ENCODE measurements at places on chromosomes 13 and 19.

GRCh38 chr13:71797517-71797916 lies 69.5 kb downstream of the DACH1 start:
- no peak for ATAC-seq

DNA sequence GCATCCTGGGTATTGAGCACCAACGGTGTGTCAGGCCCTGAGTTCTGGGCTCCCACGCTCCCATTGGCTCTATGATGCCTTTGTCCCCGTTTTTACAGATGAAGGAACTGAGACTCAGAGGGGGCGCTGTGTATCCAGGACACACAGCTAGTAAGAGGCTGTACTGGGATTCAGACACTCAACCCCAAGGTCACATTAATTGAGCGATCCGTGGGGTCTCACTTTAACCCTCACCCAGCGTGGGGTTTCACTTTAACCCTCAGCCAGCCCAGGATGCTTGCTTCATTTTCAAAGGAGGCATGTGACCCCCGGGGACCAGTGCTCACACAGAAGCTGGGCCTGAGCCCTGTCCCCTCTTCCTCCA lies 42.6 kb downstream of the CYP4F22 start:
- ATAC-seq: no peak

GRCh38 chr13:98917116-98917515 lies 60.7 kb downstream of the DOCK9 start:
- no peak for ATAC-seq

DNA sequence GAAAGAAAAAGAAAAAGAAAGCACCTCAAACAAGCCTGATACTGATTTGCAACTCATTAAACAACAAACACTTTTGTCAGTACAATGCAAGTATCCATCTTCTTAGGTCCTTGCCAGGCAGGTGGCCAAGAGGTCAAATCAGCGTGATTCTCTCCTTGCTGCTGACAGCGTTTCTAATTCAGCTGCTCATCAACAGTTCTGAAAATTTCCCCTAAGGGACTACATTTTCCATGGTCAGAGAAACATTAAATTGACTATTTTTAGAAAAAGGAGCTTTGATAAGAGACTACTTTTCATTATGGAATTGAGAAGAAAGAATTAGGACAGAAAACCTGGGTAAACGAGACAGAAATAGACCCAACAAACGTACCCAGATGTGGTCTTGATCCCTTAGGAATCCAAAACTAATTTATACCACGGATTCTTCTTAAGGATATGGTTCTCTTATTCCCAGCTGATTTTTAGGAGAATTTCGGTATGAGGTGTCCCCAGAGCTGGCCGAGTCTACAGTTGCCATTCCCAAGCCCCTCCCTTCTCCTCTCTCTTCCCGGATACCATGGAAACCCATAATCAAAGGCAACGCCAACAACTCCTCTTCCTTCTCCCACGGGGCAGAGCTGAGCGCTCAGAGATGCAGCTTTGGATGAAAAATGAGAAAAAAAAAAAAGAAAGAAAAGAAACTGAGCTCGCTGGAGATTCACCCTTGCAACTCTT lies 29.5 kb upstream of the CEBPG start:
- no peak for ATAC-seq

DNA sequence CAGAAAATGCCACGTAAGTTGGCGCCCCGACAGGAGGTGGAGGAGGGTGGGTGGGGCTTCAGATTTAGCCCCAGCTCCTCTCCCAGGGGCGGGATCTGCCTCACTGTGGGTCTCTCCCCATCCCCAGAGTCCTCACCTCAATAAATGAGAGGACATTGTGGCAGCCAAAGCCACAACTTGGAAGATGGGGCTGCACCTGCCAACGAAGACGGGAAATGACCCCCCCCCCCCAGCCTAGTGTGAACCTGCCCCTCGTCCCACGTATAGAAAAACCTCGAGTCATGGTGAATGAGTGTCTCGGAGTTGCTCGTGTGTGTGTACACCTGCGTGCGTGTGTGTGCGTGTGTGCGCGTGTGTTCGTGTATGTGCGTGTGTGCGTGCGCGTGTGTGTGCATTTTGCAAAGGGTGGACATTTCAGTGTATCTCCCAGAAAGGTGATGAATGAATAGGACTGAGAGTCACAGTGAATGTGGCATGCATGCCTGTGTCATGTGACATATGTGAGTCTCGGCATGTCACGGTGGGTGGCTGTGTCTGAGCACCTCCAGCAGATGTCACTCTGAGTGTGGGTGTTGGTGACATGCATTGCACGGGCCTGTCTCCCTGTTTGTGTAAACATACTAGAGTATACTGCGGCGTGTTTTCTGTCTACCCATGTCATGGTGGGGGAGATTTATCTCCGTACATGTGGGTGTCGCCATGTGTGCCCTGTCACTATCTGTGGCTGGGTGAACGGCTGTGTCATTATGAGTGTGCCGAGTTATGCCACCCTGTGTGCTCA lies 1.5 kb upstream of the TRAPPC5 start:
- ATAC-seq: peak; percentile 72

- peak; percentile 72 for ATAC-seq
Measured at GRCh38 chr19:19687090-19687489, 18.5 kb downstream of the ZNF101 start.

DNA sequence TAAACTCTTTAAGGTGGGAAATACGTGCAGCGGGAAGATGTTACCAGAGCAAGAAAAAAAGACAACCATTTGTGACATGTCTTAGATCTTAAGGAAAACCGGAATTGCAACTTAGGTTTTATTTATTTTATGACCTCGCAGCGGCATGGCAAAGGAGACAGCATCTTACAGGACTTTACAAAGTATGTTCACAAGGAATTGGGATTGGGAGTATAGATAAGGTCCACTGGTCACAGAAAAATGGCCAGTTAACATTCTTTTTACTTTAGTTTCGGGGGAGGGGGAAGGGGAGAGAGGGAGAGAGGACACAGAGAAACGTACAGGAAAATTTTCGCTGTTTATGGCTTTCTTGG lies 104.5 kb upstream of the DIAPH3 start:
- ATAC-seq: no peak

DNA sequence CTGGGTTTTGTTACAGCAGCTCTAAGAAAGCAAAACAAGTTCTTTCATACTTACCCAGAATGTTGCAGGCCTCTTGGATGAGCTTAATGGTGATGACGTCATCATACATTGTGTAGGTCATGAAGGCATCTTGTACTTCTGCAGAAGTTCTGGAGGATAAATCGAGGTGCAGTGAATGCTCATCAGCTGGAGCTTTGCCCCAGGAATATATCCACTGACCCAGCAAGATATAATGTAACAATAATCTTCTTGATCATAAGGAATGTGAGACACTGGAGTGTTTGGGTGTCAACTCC lies 63.0 kb downstream of the C13orf42 start:
- ATAC-seq: no peak

GRCh38 chr19:13363245-13363644 lies 143.0 kb downstream of the CACNA1A start:
- ATAC-seq: no peak

DNA sequence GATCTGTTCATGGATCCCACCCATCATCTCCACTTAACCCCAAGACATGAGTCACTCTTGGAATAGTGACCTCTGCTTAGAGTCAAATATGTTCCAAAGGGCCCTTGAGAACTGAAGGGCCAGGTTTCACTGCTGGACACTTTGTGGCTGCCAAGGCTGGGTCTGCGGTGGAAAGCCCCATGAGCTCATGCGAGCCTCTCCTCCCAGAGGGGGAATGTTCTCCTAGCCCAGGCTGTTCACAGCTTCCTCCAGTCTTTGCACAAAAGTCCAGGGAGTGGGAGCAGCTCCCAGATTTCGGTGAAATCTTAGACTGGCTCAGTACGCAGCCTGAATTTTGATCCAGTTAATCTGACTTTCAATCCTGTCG lies 732 bp upstream of the DCLK1 start:
- ATAC-seq: no peak

- no peak for ATAC-seq
Measured at GRCh38 chr13:114259374-114259773, 22.0 kb upstream of the UPF3A start.

DNA sequence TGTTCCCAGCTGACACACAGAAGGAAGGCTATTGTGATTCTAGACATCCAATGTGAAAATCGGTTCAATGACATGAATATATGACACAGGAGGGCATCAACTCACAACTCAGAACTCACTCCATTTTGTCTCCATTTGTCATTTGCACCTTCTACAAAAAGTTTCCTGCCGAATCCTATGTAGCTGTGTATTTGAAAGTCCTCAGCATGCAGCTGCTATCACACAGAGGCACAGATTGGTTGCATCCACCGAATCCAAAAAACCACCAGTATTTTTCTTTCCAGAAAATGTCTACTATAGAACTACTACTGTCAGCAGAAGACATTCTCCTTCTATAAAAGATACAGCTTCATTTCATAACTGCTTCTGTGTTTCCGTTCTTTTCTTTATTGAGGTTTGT lies 13.3 kb downstream of the PCDH9 start:
- ATAC-seq: no peak

DNA sequence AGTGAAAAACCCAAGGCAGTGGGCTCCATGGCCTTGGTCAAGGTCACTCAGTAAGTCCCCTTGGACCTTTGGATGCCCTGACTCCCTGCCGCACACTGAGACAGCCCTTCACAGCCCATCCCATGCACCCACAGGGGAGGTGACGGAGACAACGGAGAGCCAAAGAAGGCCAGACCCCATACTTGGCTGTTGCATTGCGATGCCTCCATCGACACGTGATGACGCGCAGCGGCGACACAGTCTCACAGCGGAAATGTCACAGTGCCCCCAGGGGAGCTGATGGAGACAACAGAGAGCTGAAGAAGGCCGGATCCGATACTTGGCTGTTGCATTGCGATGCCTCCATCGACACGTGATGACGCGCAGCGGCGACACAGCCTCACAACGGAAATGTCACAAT lies 282.4 kb downstream of the TEX29 start:
- ATAC-seq: no peak

DNA sequence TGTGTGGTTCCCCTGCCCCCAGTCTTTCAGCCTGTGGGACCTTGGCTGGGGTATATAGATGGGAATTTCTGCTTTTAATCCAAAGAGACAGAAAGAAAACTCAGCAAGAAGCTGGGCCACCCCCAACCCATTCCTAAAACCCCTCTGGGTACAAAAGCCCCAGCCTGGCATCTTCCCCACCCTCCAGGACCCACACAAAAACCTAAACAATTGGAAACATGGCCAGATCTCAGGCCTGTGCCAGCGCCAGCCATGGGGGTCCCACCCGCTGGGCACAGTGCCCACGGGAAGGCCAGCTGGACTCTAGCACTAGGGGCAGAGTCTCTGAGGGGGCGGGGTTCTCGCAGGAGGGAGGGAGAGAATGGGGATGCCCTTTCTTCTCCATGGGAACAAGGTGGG lies 8.6 kb downstream of the LYL1 start:
- no peak for ATAC-seq

GRCh38 chr13:64239372-64239771 lies 2823.7 kb upstream of the PCDH20 start:
- ATAC-seq: no peak

DNA sequence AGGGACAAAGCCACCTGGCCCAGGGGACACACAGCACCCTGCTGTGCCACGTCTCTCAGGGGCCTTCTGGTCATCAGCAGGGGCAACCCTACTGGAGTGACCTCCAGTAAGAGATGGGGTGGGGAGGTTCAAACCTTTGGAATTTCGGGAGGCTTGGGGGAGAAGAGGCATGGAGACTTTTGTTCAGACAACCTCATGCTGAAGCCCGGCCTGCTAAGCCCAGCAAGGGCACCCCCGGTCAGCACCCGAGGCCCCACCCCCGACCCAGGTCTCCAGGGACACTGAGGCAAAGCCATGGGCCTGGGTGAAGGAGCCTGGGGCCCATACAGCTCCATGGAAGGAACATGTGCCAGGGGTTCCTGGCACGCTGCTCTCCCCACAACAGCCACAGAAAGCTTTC lies 23.3 kb downstream of the ZNF787 start:
- ATAC-seq: no peak

DNA sequence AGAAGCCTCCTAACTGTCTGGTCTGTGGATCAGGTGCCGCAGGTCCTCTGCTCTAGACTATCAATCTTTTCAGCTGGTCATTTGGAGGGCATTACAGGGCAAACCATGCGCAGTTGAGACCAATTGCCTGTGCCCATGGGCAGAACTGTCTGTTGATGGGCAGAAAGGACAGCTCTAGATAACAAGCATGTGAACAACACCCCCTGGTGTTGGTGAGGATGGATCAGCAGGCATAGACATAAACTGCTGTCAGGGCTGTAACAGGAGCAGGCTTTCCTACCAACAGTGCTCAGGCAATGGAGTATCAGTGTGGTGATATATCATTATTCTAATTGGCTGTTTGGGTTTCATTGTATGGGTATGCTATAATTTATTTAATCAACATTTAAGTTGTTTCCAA lies 104.7 kb upstream of the KL start:
- ATAC-seq: peak; percentile 82

GRCh38 chr13:27391471-27391870 lies 32.9 kb upstream of the GTF3A start:
- no peak for ATAC-seq

DNA sequence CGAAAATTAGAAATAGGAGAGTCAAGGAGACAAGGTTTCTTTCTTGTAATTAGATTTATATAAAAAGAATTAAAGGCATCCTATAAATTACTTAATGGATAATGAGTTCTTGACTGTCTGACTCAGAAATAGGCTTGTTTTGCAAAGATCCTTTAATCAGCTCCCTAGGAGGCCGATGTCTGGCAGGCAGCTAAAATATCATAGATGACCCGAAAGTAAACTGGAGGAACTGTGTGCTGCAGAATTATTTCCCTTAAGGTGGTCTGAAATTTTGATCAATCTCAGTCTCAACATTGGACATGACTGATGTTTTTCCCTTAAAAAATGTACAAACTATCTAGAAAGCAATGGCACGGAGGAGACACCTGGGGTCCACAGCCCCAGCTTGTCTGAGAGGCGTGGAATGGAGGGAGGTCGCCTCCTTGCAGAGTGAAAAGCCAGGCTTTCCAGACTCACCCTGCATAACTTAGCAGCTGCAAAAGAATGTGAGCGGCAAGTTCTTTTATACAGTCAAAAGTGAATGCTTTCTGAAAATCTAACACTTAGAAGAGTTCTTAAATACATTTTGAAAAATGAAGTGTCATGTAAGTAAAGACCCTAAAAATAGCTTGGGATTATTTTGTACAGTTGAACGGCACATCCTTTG lies 44.8 kb downstream of the MBNL2 start:
- no peak for ATAC-seq

GRCh38 chr19:43471091-43471490 lies 5.7 kb upstream of the LYPD3 start:
- ATAC-seq: no peak

GRCh38 chr19:11378319-11379189 lies 4.1 kb downstream of the SWSAP1 start:
- no peak for ATAC-seq

DNA sequence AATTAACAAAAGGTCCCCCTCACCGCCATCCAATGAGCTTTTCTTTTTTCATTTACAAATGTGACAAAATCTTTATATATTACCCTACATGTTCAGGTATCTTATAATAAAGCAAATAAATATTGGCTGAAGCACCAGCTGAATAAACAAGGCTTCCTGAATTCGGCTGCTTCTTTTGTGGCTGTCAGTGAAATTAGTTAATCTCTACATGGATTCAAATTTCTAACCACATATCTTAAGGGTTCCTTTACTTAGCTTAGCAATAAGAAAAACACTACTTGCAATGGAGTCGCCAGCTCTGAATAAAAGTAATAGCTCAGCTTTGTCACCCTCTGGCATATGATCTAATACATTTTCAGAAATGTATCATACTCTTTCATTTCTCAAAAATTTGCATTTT lies 104.3 kb downstream of the CCNA1 start:
- no peak for ATAC-seq

Measured in activated T-helper 17 cell treated with anti-CD3 and anti-CD28 coated beads, Interleukin-2, amount 50 U/mL, for 72 hours (primary cell).